ENCODE measurements at places on chromosomes 12 and 14.

GRCh38 chr14:32597771-32598170 lies 268.7 kb downstream of the AKAP6 start:
- DNase-seq = no peak

GRCh38 chr12:106585521-106586277 lies 2.9 kb downstream of the RFX4 start:
- DNase-seq = no peak

- DNase-seq = no peak
Observed at GRCh38 chr14:53890611-53891101, 66.0 kb downstream of the BMP4 start.

DNA sequence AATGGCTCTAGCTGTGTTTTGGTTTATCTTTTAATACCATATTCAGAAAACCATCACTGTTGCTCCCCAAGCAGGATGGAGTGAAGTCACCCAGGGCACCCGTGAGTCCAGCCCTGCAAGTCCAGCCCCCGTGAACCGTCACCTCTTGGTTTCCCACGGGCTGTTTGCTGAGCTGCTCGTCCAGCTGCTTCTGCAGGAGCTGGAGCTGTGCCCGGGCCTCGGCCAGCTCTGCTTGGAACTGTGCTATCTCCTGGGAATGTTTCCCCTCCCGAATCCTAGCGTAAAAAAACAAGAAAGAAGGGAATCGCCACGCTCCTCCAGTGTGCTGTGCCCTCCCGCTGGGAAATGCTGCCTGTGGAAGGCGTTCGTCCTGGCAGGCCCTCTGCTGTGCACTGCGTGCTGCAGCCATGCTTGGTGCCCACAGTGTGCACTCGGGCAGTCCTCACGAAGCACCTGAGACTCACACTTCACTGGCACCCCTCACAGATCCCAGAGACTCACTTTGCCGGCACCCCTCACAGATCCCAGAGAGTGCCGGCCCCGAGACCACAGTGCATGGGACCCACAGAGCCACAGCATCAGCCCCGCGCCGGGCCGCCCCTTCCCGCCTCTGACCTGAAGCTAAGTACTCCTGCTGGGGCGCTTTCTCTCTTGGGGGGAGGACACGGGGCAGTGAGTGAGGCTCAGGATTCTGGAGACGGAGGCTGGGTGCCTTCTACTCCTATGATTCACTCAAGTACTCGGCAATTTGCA lies 15.4 kb upstream of the ANKLE2 start:
- no peak for DNase-seq

- no peak for DNase-seq
Observed at GRCh38 chr12:91138337-91138920, 27.1 kb upstream of the LUM start.

- no peak for DNase-seq
Observed at GRCh38 chr12:98870504-98870903, 225.4 kb downstream of the APAF1 start.

GRCh38 chr14:101808020-101808641 lies 46.6 kb downstream of the PPP2R5C start:
- no peak for DNase-seq

DNA sequence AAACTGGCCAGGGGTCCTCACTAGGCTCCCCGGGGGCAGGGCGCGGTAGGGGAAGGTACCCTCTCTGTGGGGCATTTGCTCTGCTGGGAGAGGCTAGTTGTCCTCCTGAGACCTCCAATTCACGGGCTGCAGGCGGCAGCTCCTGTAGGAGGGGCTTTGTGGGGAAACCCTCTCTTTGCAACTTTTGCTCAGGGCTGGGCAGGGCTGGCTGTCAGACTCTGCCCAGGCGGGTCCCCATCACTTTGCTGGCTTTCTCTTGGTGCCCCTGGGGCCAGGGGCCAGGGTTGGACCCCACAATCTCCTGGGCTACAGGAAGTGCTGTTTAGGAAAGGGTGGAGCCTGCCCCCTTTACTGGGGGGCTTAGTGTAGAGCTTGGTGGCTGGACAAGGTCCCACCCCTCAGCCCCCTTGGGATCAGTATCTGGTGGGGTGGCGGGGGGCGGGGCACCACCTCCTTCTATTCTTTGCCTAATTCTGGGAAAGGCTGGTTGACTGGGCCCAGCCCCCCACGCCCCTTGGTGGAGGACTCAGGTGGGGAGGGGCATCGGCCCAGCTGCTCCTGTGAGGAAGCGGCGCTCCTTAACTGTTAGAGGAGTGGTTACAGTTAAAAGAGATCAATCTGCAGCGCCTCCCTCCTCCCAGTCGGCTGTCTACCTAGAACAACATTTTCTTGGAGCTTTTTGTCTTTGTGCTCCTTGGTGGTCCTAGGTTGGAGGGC lies 918.7 kb downstream of the AACS start:
- no peak for DNase-seq

DNA sequence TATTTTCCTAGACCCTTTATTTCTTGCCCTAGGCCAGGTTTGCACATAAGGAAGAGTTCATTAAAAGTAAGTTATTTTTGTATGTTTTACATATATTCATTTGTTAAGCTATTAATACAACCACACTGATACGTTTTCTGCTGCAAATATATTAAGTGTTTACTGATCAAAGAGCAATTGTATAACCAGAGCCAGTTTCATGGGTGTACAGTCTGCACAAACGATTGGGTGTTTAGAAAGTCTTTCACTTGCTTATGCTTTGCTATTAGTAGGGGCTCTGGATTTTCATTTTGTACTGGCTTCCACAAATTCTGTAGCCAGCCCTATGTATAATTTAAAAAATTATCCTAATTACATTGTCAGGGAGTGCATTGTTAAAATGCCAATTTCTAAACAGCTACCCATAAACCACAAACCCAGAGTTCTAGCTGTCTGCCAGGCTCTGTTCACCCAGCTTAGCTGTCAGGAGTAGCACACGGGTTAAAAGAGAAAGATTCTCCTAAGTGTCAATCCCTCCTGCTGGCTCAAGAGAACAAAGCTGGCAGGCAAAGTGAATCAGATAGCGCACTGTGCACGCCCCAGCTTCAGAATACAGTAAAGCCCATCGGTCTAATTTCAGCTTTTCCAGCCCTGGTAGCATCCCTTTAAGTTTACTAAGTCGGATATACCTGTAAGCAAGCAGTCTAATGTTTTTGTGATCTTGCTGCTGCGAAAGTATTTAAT lies 151.0 kb upstream of the LMO3 start:
- no peak for DNase-seq

DNA sequence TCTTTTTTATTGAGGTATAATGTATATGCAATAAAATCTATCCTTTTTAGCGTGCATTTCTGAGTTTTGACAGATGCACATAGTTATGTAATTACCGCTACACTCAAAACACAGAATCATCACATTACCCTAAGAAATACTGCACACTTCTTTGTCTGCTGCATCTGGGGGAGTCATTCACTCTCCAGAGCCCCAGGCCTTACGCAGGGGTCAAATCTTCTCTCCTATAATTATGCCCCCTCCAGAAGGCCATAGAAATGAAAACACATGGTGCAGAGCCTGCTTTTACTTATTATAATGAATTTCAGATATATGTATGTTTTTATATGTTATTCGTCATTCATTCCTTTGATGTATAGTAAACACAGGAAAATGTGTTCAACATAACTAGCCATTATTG lies 296.5 kb upstream of the TMEM132C start:
- no peak for DNase-seq

GRCh38 chr12:45655186-45655585 lies 74.3 kb upstream of the ARID2 start:
- DNase-seq = peak; percentile 12

DNA sequence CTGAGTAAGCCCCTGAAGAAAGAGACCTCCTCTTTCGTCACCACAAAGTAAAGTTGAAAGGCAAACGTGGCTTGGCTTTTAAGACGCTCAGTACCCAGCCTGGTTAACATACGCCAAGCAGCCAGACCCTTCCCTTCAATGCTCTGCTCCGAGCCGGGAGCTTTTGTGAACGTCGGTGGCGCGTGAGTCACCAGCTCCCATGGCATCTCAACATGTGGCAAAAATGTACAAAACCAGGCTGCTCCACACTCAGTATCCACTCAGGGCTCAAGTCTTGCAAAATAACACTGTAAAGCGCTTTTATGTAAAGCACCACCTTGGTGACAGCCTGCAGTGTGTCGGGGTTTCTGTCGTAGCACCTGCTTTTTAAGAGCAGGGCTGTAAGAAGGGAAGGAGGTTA lies 89.0 kb downstream of the SETD3 start:
- peak; percentile 41 for DNase-seq

- DNase-seq = no peak
Observed at GRCh38 chr12:124796303-124796960, 67.2 kb downstream of the SCARB1 start.
